ENCODE measurements at places on chromosomes 4 and X.

DNA sequence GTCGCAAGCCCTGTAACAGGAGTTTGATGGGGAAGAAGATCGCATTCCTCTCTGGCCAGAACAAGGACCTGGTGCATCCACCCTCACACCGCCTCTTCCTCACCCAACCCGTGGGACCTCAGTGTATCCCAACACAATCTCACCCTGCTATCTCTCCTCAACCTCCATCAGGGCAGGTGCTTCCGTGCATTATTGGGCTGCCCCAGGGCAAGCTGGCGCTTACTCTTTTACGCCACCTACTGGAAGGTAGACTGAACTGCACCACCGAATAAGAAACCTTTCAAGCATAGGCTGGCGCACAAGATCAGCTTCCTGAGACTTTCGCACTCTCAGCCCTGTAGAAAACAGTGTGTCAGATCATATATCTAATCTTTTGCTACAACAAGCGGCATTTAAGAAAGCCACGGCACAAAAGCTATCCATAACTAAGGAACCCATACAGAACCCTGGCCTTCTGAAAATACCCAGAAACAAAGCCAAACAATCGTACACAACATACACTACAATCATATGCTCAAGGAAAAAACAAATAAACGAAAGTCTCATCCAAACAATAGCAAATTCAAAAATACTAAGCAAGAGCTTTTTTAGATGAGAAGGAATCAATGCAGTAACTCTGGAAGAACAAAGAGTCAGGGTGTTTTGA lies 209.3 kb downstream of the UGT8 start:
- DNase-seq = no peak

GRCh38 chr4:128866269-128866668 lies 56.8 kb downstream of the JADE1 start:
- no peak for DNase-seq

GRCh38 chr4:118175506-118175905 lies 141.2 kb downstream of the NDST3 start:
- no peak for DNase-seq

GRCh38 chrX:110920991-110921390 lies 125.4 kb upstream of the CHRDL1 start:
- no peak for DNase-seq

- DNase-seq = no peak
Observed at GRCh38 chr4:48008021-48008596, 8.4 kb downstream of the CNGA1 start.

- DNase-seq = no peak
Observed at GRCh38 chr4:69167300-69167699, 47.2 kb downstream of the UGT2B11 start.

- DNase-seq = no peak
Observed at GRCh38 chr4:174198396-174198795, 85.1 kb downstream of the FBXO8 start.

DNA sequence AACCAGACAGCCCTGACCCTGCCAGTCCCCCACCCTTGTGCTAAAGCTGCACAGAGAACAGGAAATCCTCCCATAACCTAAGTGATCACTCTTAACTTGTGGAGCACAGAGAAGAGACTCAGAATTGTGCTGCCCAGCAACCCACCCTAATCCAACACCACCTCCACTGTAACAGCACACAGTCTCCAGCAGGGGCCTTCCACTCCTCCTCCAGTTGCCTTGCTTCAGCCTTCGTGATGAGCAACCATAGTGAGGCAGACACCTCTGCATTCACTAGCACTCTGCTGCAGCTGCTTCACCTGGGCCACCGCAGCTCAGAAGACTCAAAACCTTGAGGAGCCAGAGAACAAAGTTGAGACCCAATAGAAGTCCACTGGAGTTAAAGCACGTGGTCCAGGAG lies 7.9 kb upstream of the UGT2B4 start:
- DNase-seq = no peak

DNA sequence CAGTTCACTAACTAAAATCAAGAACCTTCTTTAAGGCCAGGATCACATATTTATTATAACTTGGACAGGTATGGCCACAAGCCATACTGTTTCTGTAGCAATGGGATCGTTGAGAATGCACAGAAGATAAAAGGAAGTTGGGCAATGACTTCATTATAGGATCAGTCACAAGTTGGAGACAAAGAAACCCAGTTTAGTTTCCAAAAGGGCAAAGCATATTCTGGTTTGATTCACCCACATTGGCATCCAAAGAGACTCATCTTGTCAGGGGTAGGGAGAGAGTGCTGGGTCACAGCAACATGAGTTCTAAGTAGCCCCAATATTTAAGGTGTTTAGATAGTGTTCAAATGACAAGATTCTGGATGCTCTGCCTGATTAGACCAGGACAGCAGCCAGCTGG lies 317.1 kb upstream of the GALNT7 start:
- no peak for DNase-seq

- DNase-seq = no peak
Observed at GRCh38 chr4:22522706-22523501, 7.0 kb upstream of the ADGRA3 start.

Data from breast epithelium (tissue), 4 donors.